H4 (cell line): ENCODE measurements at places on chromosomes 6 and 20. TPM values are rescaled to one million over a fixed set of nuclear protein-coding genes. Genes with fewer than 3 reads are reported as not detected.

GRCh38 chr6:7727946-7728854 lies 2.3 kb downstream of the BMP6 start:
- DNase-seq: no peak

GRCh38 chr6:35258858-35259193 lies 709 bp upstream of the ZNF76 start:
- DNase-seq: no peak

GRCh38 chr6:155439376-155439775 lies 16.3 kb downstream of the NOX3 start:
- DNase-seq: no peak

DNA sequence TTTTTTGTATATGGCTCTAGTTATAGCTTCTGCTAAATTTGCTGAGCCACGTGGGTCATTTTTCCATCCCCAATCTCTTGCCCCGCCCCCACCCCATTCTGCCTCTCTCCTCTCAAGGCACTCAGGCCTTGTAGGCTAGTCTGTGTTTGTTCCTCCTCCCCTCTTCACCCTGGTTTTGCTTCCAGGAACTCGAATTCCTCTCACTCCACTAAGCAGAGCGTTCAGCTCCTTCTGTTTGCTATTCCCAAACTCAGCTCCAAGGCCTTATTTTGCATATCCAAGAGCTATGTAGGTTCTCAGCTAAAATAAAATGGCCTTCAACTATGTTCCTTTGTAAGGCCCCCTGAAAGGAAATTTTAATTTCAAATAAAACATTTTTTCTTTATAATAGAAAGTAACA lies 1293.7 kb downstream of the EPHA7 start:
- DNase-seq: no peak

GRCh38 chr6:70667256-70667710 lies 400 bp upstream of the SMAP1 start:
- DNase-seq: no peak

DNA sequence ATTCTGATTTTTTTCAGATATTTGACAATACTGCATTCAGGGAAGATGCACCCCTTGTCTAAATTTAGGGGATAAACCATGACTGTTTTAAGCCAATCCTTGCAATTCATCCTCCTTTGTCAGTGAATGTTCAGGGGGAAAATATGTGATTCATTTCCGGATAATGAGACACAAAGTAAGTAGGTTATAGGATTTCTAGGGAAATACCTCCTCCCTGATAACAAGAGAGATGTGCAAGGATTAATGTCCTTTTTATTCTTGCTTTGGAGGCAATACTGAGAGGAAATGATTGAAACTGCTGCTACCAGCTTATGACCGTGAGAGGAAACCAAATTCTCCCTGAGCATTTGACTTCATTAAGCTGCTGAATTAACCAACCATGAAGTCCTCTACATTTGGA lies 161.3 kb upstream of the EYA4 start:
- DNase-seq: no peak

DNA sequence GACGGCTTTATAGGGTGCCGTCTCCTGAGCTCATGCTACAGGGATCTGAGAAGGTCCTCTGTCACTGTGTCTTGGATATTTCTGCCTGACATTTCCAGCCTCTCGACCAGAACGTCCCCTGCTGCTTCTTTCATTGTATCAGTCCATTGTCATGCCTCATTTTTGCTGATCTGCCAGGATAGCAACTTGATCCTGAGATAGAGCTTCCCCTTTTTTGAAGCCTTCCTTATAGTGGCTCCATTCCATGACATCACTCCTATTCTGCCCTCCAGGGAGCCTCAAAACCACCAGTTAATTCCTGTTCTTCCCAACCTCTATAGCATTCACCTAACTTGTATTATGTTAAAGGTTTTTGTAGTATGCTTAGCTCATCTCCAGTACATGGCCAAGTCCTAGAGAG lies 431.8 kb upstream of the NOX3 start:
- DNase-seq: no peak

GRCh38 chr6:170090561-170090960 lies 200.3 kb downstream of the DLL1 start:
- no peak for DNase-seq

- no peak for DNase-seq
Observed at GRCh38 chr20:57878786-57879424, 169.1 kb upstream of the PMEPA1 start.

GRCh38 chr20:49561806-49562205 lies 6.1 kb downstream of the PTGIS start:
- no peak for DNase-seq

GRCh38 chr6:72999995-73000394 lies 225.3 kb downstream of the KHDC1L start:
- no peak for DNase-seq

DNA sequence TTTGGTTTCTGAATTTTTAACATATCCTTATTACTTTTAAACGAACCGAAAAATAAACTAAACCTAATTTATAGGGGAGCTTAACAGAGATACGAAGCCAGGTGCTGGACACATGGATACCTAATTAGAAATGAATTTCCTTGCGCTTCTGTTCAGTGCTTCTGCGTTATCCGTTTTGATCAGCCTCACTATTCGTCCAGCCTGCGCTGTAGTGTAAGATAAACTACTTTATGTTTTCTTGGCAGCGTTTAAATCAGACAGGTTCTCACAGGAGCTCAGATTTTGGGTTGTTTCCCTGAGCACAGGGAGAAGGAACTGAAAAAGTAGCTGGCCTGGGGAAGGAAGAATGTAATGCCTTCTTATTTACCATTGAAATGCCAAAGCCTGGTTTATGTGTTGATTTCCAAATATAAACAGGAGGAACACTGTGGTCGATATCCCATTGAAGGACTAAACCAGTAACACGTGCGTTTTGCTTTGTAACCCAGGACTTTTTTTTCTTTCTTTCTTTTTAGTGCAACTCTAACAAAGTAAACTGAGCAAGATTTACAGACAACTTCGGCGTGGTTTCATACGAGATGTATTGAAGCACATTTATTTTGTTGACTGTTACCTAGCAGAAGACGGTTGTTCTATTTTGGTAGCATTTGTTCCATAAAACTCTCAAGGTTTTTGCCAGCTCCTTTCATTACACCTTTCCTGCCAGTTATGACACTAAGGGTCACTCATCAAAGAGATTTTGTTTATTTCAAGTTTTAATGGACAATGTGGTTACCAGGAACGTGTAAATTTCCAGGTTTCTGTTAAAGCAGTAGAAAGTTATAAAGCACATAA lies 214.8 kb upstream of the HEY2 start:
- no peak for DNase-seq

DNA sequence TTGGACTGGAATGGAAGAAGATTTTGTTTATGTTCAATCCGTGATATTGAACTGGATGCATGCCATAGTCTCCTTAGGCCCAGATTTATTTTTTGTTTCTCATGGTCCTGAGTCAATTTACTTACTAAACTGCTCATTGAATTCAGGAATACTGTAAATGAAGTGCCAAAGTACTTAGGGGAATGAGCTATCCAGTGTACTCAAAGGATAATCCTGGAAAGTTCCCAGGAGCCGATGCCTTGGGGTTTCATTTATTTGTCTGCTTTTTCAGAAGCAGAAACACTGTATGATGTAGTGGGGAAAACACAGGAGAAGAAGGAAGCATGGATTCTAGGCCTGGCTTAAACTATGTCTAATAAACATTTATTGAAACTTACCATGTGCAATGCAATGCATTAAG lies 56.1 kb upstream of the THEMIS start:
- DNase-seq: no peak

GRCh38 chr6:89433252-89434149 lies 549 bp downstream of the ANKRD6 start:
- no peak for DNase-seq

- no peak for DNase-seq
Observed at GRCh38 chr20:57312138-57312537, 17.5 kb upstream of the SPO11 start.

- no peak for DNase-seq
Observed at GRCh38 chr20:18138639-18139583, 1.2 kb downstream of the KAT14 start.

- DNase-seq: no peak
Observed at GRCh38 chr20:25280574-25281535, 33.0 kb downstream of the PYGB start.

- no peak for DNase-seq
Observed at GRCh38 chr20:21862956-21863355, 157.5 kb downstream of the PAX1 start.

DNA sequence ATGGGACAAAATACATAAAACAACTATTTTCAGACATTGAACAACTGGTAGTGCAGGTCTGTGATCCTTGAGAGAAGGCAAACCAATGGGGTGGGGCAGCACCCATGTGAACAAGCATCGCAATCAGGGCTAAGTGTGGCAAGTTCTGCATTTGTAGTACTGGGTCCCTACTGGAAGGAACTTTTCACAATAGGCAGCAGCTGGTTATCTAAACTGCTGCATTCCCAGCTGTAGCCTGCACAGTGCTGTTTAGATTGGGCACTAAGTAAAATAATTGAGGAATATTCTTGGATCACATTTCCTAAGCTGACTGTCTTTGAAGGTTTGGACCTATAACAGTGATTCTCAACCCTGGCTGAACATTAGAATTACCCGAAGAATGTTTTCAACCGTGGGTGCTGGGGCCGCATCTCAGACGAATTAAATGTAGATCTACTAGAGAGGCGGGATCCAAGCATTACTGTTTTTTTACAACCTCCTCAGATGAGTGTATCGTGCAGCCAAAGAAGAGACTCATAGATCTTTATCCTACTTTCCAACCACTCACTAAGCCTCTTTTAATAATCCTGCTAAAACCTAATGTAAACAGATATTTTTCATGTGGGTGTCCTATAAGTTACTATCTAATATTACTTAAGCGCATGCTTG lies 12.4 kb upstream of the MAP3K4 start:
- DNase-seq: no peak

The LTB gene
- not detected in 2 replicates for total RNA-seq

The CPNE5 gene
- total RNA-seq: not detected in 2 replicates

The CST4 gene
- not detected in 2 replicates for total RNA-seq

The MYL9 gene
- total RNA-seq: not detected in 2 replicates

The CSNK2B gene
- 443 and 553 TPM in 2 replicates for total RNA-seq

The GHRH gene
- not detected in 2 replicates for total RNA-seq

The TMEM242 gene
- total RNA-seq: 5.3 and 9.4 TPM in 2 replicates

The FAXC gene
- 6.0 and 13.0 TPM in 2 replicates for total RNA-seq

The NOX3 gene
- not detected in 2 replicates for total RNA-seq

The ADGRF5 gene
- not detected in 2 replicates for total RNA-seq

The RFX6 gene
- total RNA-seq: not detected in 2 replicates

The NMBR gene
- not detected in 2 replicates for total RNA-seq

The CLPSL1 gene
- not detected in 2 replicates for total RNA-seq

The TOX2 gene
- 0.12 and 0.83 TPM in 2 replicates for total RNA-seq

The PSORS1C1 gene
- 0.06 and 0.35 TPM in 2 replicates for total RNA-seq
